ENCODE measurements at places on chromosomes 6 and 20.
A peak's percentile ranks its signal among the peaks of the same experiment; 100 is the strongest.

DNA sequence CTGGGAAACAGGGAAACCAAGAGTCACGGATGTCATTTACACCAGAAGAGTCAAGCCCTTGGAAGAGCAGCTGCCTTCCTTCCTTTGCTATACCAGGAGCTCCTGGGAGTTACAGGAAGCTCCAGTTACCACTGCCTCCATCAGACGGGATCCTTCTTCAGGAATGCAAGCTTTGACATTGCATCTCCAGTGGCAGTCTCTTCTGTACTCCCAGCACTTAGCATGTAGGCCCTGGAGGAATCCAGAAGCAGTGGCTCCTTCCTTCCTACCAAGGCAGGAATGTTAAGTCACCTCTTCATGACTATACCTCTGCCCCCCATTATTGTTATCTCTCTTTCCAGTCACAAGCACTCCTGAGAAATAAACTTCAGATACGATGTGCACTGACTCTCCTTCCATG lies 836.0 kb downstream of the MAFB start:
- no peak for DNase-seq

- no peak for DNase-seq
These were observed 39.0 kb upstream of the SLC22A1 start for GRCh38 chr6:160082627-160083026.

DNA sequence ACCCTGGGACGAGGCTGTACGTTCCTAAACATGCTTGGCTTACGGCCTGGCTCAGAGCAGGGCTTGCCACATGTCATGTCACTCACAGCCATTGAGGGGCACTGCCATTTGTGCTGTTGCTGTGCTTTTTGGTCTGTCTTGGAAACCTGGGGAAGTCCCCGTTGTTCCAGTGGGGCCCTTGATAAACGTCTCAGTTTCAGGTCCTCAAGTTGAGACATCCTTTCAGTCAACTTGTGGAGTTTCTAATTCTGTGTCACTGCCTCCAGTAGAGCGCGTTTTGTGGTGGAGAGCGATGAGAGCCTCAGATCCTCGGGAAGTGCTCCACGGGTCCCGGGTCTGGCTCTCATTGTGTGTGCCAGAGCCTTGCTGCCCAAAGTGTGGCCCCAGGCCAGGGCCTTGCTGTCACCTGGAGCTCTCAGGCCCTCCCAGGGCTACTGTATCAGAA lies 43.0 kb upstream of the CCR6 start:
- DNase-seq, result no peak

DNA sequence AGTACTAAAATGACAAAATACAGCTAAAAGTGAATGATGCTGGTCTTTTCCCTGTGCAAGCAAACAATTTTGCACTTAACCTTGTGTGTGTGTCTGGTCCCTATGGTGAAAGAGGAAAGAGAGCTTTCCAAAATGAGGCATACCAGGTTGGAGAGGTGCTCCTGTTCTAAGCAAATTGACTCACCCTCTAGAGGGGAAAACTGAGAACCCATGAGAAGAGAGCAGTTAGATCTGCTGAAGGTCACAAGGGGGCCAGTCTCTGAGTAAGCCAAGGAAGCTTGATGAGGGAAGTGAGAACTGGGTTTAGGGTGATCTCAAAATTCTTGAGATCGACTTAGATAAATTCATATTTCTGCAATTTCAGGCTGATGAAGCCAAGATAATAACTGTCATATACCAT lies 157.5 kb upstream of the TBX18 start:
- no peak for DNase-seq

GRCh38 chr20:63545814-63546213 lies 1.7 kb downstream of the SRMS start:
- no peak for DNase-seq

- DNase-seq, result peak; percentile 47
These were observed 2.8 kb upstream of the LBP start for GRCh38 chr20:38343311-38344106.

GRCh38 chr6:46051962-46052361 lies 36.3 kb upstream of the CLIC5 start:
- DNase-seq, result no peak

- no peak for DNase-seq
These were observed 47.0 kb downstream of the COL19A1 start for GRCh38 chr6:69913361-69913760.

- DNase-seq, result no peak
These were observed 593.4 kb downstream of the EYS start for GRCh38 chr6:65113581-65113980.

DNA sequence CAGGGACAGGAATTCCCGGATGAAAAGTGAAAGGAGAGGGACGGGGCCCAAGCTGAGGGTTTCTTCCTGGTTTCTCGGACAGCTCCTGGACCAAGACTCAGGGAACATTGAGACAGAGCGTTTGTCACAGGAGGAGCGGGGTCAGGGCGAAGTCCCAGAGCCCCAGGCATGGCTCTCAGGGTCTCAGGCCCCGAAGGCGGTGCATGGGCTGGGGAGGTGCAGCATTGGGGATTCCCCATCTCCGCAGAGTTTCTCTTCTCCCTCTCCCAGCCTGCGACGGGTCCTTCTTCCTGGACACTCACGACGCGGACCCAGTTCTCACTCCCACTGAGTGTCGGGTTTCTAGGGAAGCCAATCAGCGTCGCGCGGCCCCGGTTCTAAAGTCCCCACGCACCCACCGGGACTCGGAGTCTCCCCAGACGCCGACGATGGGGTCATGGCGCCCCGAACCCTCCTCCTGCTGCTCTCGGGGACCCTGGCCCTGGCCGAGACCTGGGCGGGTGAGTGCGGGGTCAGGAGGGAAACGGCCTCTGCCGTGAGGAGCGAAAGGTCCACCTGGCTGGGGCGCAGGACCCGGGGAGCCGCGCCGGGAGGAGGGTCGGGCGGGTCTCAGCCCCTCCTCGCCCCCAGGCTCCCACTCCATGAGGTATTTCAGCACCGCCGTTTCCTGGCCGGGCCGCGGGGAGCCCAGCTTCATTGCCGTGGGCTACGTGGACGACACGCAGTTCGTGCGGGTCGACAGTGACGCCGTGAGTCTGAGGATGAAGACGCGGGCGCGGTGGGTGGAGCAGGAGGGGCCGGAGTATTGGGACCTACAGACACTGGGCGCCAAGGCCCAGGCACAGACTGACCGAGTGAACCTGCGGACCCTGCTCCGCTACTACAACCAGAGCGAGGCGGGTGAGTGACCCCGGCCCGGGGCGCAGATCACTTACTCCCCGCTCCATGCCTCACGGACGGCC lies 54.6 kb upstream of the POLR1H start:
- DNase-seq, result no peak

DNA sequence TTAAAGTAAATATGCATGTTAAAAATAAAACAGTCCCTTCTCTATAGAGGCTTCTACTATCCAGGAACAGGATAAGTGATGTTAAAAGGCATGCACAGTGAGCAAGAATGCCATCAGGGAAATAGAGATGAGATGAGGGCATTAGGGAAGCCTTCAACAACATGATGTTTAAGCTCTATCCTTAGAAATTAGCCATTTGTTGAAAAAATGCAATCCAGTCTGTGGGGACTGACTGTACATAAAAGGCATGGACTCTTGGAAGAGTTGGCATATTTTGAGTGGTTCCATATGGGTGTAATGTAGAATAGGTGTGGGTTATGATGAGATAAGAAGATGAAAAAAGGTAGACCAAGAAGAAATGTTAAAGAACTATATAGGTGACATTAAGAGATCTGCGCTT lies 5.8 kb downstream of the KIAA0319 start:
- no peak for DNase-seq

DNA sequence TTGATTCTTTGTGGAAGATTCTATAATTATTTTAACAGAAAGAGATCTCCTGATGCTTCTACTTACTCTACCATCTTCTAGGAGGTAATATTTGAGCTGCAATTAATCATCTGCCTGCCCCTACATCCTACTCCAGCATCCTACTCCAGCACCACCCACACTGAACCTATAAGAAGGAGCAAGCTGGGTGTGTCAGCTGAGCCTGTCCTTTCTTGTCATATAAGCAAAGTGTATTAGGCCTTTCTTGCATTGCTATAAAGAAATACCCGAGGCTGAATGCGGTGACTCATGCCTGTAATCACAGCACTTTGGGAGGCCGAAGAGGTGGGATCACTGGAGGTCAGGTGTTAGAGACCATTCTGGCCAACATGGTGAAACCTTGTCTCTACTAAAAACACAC lies 84.2 kb upstream of the ARG1 start:
- DNase-seq, result no peak

DNA sequence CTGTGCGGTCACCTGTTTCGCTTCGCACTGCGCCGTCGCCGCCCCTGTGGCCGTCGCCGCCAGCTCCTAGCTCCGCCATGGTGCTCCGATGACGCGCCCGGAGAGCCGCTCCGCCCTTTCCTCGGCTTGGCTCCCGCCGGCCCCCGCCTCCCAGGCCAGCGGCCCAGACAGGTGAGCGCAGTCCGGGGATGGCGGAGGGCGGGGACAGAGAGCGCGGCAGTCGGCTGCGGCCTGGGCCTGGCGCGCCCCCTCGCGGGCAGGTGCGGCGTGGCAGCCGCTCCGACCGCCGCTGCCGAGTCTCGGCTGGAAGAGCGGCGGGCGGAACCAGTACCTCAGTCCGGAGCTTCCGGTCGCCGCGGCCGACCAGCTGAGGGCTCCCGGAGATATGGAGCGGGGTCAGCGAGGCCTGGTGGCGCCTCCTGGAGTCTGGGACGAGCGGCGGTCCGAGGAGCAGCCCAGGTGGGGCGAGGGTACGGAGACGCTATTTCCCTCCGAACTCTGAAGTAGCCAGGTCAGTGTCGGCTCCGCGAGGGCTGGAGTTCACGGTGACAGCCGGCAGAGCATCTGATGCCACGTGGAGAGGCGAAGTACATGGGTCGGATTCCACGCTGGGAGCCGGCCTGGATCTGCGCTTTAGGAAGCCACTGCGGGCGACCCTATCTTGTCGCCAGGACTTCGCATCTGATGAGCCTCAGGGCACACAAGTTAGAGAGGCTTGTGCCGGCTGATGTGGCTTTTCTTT lies at the start of gene MAP7:
Gene MAP7, minus strand, starts transcription at position 93 of the 742 bp plus-strand sequence. Its CDS starts 14 bp downstream, at position 79.
- peak; percentile 29 for DNase-seq

DNA sequence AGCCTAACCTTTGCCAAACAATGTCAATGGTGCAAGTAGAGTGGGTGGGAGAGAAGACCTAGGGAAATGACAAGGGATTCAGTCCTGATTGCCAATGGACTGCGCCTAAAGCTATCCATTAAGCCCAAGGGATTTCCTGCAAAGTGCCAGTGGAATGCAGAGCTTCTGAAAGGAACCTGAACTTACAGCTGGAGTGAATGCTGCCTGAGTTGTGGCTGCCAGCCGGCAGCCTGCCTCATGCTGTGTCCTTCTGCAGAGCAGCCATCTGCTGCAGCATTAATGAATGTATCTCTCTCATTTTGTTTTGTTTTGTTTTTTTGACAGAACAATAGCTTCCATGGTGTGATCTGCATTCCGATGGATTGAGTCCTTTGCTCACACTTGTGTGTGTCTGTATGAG lies 44.7 kb downstream of the SLC35F1 start:
- no peak for DNase-seq

DNA sequence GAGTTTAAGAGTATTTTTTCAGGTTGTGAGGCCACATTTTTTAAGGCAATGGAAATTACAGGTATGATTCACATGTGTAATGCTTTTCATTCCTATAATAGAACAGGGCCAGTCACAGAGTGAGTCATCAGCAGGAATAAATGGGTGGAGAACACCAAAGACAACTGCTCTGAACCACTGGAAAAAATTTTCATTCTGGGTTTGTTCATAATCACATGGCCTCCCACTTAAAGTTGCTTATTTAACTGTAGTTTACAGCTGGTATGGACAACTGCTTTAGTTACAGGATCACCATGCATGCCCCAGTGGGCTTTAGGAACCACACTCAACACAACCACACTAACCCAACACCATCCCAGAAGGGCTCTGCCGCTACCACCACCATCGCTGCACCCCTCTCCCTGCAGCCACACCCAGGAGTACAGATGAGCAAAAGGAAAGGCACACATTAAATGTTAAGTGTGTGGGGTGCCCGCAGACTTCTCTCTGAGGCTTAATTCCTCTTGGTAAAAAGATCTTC lies 107.0 kb upstream of the DST start:
- no peak for DNase-seq

GRCh38 chr6:74941424-74941823 lies 264.4 kb downstream of the COL12A1 start:
- DNase-seq, result no peak

GRCh38 chr20:3785240-3786125 lies 1.1 kb downstream of the CENPB start:
- no peak for DNase-seq

DNA sequence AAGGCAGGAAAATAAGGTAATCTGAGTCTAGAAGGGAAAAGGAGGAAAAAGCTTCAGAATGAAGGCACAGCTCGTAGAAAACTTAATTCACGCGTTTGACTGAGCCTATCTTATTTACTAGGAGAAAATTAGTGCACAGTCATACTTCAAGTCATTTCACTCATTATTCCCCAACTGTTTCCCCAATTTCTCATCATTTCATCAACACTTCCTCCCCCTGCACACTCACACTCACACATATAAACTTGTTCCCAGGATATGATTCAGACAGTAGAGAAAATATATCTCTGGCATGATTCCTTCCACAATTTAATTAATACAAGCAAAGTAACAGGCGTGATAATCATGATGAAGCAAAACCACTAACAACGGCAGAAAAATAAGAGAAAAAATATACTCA lies 94.5 kb upstream of the F13A1 start:
- no peak for DNase-seq

DNA sequence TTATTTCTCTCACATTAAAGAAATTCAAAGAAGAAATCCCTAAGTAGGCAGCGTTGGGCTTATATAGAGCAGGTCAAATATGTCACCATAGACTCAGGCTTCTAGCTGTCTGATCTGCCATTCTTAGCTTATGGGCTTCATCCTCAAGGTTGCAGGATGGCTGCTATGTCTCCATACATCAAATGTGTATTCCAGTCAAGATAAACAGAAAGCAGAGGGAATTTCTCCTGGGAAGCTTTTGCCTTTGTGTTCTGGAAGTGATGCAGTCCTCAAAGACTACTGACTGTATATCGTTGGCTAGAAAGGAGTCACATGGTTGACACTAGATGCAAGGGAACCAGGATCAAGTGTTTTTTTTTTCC lies 36.0 kb downstream of the ZNF341 start:
- DNase-seq, result no peak

- no peak for DNase-seq
These were observed 127.7 kb downstream of the TSHZ2 start for GRCh38 chr20:53099856-53100255.

DNA sequence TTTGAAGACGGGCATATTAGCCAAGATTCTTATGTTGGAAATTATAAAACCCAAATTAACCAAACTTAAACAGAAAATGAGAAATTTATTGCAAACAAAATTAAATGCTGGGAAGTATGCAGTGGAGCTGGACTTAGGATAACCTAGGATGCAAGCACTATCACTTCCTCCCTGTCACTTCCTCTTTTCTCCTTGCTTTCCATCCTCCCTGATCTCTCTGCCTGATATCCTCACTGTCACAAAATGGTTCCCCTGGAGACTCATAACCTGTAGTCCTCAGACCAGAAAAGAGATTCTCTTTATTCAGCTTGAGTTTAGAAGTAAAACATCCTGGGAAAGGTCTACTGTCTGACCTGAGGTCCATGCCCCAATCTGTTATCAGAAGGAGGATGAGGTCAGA lies 7.4 kb upstream of the KLHL32 start:
- no peak for DNase-seq

DNA sequence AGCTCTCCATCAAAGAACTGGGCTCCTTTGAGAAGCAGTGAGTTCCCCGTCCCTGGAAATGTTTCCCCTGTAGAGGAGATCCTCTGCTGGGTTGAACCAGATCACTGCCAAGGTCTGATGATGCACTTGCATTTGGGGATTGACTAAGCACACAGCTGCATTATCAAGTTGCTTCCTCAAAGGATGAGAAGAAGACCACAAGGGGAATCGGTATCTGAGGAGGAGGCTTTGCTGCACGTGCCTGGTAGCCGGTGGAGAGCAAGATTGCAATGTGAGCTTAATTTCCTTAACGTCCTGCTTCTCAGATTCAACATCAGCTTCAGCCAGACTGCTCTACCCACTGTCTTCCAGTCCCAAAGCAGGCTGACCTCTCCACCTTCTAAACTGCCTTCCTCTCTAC lies 128.8 kb upstream of the STMND1 start:
- no peak for DNase-seq
